ENCODE measurements at places on chromosomes 2 and 18. TPM values are rescaled to one million over a fixed set of nuclear protein-coding genes. Genes with fewer than 3 reads are reported as not detected.

Gene KCNJ13
- not detected for total RNA-seq

Gene BBS5
- 2.1 TPM for total RNA-seq

Gene INHBB
- not detected for total RNA-seq

Gene MC5R
- total RNA-seq: not detected

Gene TM4SF20
- not detected for total RNA-seq

Gene NMUR1
- 0.14 TPM for total RNA-seq

Gene TNS1
- total RNA-seq: 0.34 TPM

Gene SLC5A7
- total RNA-seq: not detected

Gene CCDC74B
- 0.38 TPM for total RNA-seq

Gene DLX1
- not detected for total RNA-seq

Gene CNDP1
- 0.39 TPM for total RNA-seq

Gene FEV
- not detected for total RNA-seq

Gene WNT10A
- 6.6 TPM for total RNA-seq

Gene EDAR
- 10.3 TPM for total RNA-seq

Gene UGT1A3
- not detected for total RNA-seq

Gene DTYMK
- 6.0 TPM for total RNA-seq

Gene DQX1
- not detected for total RNA-seq

Gene DOK6
- not detected for total RNA-seq

Gene SCN2A
- not detected for total RNA-seq

Gene RGPD4
- total RNA-seq: 0.63 TPM

Gene ATP6V1B1
- total RNA-seq: not detected

Gene GALR1
- total RNA-seq: not detected

Gene DSEL
- 0.53 TPM for total RNA-seq

Gene PLGLB1
- total RNA-seq: 0.71 TPM

Gene CD8A
- total RNA-seq: 1.3 TPM

Gene MEP1B
- not detected for total RNA-seq

Gene PCARE
- total RNA-seq: not detected
